ENCODE measurements at places on chromosomes 16 and 17. TPM values are rescaled to one million over a fixed set of nuclear protein-coding genes. Genes with fewer than 3 reads are reported as not detected.

DNA sequence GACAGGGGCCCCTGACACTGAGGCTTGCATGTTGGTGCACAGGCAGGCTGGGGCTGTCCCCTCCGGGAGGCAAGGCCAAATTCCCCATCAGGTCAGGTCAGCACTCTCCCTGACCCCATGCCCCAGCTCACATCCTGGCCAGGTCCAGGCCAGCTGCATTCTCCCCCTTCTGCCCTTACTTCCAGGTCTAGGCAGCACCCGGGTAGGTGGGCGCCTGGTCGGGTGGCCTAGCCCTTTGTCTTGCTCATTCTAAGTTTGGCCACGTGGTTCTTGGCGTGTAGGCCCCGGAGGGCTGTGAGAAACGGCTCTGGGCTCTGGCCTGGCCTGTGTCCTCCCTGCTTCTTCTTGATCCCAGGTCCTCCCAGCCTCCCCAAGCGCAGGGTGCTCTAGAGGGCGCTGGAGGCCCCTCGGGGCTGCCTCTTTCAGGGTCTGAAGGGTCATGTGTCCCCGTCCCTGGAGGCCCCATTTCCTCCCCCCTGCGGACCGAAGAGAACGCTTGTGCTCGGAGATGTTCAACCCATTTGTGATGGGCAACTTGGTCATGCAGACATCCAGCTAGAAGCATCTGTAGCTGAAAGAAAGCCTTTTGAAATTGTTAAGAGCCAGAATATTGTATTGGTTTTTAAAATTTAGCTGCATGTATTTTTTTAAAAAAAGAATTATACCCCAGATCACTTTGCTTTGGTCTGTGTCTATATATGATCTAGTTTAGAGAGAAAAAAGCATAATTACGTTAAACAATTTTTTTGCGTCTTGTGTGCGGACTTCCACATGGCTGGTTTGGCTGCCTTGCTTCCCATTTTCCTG lies 6.7 kb downstream of the BAHCC1 start:
- peak overlapping the region; percentile 38 for H3K27ac ChIP-seq
- peaks cover 3% of the 10 kb centered on the region for H3K36me3 ChIP-seq
- DNase-seq: no peak
- peaks cover 4% of the 10 kb centered on the region for H3K27me3 ChIP-seq

DNA sequence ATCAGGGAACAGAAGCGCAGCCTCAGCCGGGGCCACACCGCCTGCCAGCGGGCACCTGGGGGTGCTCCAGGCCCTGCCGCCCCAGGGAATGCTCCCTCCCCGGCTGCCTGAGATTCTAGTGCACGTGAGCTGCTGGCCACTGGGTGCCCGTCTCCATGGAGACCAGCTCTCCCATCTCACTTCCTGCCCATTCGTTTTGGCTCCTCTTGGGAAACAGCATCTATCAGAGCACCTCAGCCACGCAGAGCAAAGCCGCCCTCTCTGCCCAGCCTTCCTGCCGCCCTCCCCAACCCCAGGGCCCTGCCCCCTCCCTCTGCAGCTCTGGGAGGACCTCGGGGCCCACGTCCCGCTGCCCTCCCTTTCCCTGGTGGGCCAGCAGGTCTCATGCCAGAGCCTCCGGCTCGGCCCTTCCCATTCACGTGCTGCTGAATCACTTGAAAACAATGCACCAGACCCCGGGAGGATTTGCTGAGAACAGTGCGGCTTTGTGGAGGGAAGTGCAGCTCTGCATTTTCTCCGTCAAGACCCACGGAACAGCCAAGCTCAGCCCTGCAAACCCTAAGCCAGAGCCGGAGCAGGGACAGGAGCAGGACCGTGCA lies 19.4 kb downstream of the CEP295NL start:
- H3K4me3 ChIP-seq: peak overlapping the region; percentile 88
- peak overlapping the region; percentile 100 for H3K27ac ChIP-seq
- peak; percentile 96 for DNase-seq
- peaks cover 86% of the 10 kb centered on the region for H3K4me1 ChIP-seq
- H3K27me3 ChIP-seq: peaks cover 17% of the 10 kb centered on the region
- H3K36me3 ChIP-seq: peaks cover 16% of the 10 kb centered on the region

DNA sequence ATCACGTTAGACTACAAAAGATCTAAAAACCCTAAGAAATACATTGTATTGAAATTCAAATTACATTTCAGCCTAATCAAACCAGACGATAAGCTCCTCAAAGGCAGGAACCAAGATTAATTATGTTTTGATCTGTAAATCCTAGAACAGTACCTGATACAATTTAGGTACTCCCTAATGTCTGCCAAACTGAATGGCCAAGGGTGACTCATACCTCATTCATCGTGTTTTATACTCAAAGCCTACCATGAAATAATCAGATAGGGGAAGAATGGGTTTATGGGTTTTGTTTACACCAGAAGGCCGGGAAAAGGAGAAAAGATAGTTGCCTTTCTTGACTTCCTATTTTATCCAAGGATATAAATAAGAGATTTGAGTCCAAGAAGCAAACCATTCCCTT lies 19.3 kb downstream of the MMD start:
- no peaks in the 10 kb centered on the region for H3K4me1 ChIP-seq
- DNase-seq: no peak
- no peak overlapping the region for H3K4me3 ChIP-seq
- no peaks in the 10 kb centered on the region for H3K27me3 ChIP-seq
- no peak overlapping the region for H3K27ac ChIP-seq
- no peaks in the 10 kb centered on the region for H3K36me3 ChIP-seq

DNA sequence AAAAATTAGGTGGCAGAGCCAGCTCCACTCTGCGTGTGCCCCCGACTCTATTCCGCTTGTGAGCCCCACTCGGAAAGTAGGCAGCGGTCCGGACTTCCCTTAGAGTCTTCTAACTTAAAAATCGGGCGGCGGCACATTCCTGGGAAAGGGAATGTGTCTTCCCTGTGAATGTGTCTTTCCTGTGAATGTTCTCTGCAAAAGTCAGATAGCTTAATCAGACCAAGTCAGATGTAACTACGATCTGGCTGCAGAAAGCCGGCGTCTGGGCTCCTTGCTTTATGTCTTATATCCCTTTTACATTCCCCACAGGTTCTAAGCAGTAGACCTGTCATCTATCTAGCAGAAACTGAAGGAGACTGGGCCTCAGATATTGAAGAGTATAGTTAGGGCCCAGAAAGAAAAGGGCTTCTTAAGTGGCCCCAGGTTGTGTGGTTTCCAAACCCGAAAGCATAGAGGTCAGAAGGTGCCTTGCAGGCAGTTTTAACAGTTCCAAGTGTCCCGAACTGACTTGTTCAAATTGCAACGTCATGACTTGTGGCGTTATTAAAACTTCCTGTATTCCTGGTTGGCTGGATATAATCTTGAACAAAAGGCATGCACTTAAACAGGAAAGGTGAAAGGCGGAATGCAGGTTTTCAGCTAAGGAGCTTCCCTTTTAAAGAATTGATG lies 601 bp downstream of the PHKB start:
- DNase-seq: peak; percentile 31
- peaks cover 31% of the 10 kb centered on the region for H3K36me3 ChIP-seq
- H3K4me1 ChIP-seq: peaks cover 71% of the 10 kb centered on the region
- peak overlapping the region; percentile 99 for H3K4me3 ChIP-seq
- H3K27me3 ChIP-seq: peaks cover 4% of the 10 kb centered on the region
- H3K27ac ChIP-seq: peak overlapping the region; percentile 96

GRCh38 chr17:46800573-46800972 lies 17.9 kb downstream of the WNT3 start:
- H3K4me1 ChIP-seq: peaks cover 14% of the 10 kb centered on the region
- no peak overlapping the region for H3K4me3 ChIP-seq
- no peak for DNase-seq
- peaks cover 26% of the 10 kb centered on the region for H3K27me3 ChIP-seq

DNA sequence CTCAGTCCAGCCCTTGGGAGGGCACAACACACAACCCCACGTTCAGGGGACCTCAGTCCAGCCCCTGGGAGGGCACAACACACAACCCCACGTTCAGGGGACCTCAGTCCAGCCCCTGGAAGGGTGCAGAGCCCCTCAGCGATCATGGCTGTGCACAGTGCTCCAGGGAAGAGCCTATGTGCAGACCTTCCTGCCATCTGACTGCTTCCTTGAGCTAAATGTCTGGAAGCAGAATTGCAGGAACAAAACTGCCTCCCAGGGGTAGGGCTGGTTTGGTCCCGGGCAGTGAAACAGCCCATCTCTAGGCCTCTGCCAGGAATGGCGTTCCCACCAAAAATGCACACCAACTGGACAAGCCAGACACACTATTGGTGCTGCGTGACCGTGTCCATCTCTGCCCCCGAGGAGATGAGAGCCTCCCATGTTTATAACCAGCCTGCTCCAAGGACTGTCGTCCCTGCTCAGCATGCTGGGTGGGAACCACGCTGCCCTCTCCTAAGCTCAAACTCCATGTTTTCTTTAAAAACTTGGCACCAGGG lies 44.0 kb downstream of the ZNF276 start:
- no peak overlapping the region for H3K4me3 ChIP-seq
- DNase-seq: no peak
- peaks cover 18% of the 10 kb centered on the region for H3K36me3 ChIP-seq
- H3K27ac ChIP-seq: no peak overlapping the region

GRCh38 chr17:323721-324571 lies 28.7 kb downstream of the RPH3AL start:
- H3K36me3 ChIP-seq: no peaks in the 10 kb centered on the region
- H3K4me3 ChIP-seq: no peak overlapping the region
- H3K27ac ChIP-seq: no peak overlapping the region
- no peaks in the 10 kb centered on the region for H3K4me1 ChIP-seq

DNA sequence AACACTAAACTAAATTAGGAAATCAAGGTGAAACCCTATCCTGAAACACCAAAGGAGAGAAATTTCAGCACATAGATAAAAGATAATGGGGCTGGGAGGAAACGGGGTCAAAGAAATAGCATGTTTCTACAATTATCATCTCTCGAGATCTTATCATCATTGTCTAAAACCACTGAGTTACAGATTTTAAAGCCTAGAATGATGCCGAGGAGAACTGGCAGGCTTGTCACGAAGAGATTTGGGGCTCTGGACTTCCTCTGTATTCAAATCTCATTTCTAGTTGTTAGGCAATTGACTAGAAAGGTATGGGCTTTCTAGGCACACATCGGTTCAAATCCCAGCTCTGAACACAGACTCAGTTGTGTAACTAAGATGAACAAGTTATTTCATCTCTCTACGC lies 9.3 kb downstream of the PDZD9 start:
- no peaks in the 10 kb centered on the region for H3K27me3 ChIP-seq
- H3K4me1 ChIP-seq: peaks cover 31% of the 10 kb centered on the region
- H3K27ac ChIP-seq: no peak overlapping the region

DNA sequence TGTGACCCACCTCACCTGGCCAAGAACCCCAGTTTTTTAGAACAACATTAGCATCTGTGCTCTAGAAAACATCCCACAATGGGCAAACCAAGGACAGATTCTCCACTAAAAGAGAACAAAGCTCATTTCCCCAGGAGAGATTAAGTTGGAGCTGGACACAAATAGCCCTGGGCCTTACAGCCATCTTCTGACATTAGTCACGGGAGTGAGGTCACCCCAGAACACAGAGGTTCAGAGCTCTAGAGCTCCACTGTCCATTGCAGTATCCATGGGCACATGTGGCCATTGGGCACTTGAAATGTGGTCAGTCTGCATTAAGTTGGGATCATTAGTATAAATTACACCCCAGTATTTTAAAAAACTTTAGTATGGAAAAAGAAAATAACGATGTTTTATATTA lies 47.6 kb upstream of the RBBP6 start:
- H3K27ac ChIP-seq: no peak overlapping the region
- peaks cover 23% of the 10 kb centered on the region for H3K27me3 ChIP-seq
- no peak overlapping the region for H3K4me3 ChIP-seq

DNA sequence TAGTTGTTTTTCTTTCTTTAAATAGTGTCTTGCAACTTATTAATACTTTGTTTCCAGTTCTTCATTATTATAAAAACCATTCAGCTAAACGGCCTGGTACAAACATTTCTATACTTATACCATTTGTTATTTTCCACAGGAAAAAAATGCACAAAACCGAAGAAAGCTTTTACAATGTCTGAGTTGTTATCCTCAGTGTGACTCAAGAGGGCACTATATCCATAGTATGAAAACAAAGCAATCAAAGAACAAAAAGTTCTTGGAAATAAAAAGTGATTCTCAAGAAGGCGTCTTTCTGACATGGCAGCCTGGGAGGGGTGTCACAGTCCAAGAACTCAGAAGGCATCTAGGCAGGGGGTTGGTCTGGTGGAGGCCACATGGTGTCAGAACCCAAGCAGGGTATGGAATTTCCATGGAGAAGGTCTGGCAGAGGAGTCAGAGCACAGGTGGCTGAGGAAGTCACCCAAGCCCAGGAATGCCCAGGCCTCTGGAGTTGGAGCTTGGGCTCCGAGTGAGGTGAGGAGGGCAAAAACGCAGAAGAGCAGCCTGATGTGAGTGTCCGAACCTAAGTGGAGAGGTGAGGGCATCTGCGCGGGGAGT lies 70.9 kb upstream of the ATP2A3 start:
- no peaks in the 10 kb centered on the region for H3K4me1 ChIP-seq
- no peaks in the 10 kb centered on the region for H3K27me3 ChIP-seq
- no peak overlapping the region for H3K27ac ChIP-seq
- no peak overlapping the region for H3K4me3 ChIP-seq
- H3K36me3 ChIP-seq: peaks cover 43% of the 10 kb centered on the region

GRCh38 chr17:3722716-3723115 lies 987 bp upstream of the HASPIN start:
- no peaks in the 10 kb centered on the region for H3K27me3 ChIP-seq
- H3K4me1 ChIP-seq: peaks cover 68% of the 10 kb centered on the region
- peaks cover 14% of the 10 kb centered on the region for H3K36me3 ChIP-seq
- peak overlapping the region; percentile 88 for H3K27ac ChIP-seq
- peak overlapping the region; percentile 97 for H3K4me3 ChIP-seq

DNA sequence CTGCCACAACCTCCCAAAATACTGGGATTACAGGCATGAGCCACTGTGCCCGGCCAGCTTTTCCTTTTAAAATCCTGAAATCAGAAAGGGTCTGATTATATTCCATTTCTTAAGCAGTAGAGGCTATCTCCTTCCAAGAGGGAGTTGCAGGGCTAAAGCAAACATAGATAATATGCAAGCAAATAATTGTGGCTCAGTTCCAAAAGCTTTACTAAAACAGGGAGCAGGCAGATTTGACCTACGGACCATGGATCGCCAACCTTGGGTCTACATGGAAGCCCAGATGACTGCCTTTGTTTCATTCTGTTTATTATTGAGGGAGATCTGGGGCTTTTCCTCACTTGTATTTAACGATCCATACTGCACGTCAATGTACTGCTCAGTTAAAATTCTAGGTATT lies 38.5 kb downstream of the CLEC3A start:
- peaks cover 5% of the 10 kb centered on the region for H3K36me3 ChIP-seq
- no peak overlapping the region for H3K4me3 ChIP-seq
- no peaks in the 10 kb centered on the region for H3K4me1 ChIP-seq
- no peak overlapping the region for H3K27ac ChIP-seq
- no peak for DNase-seq
- no peaks in the 10 kb centered on the region for H3K27me3 ChIP-seq

GRCh38 chr17:57524839-57525568 lies 220.1 kb downstream of the CCDC182 start:
- no peak for DNase-seq
- peaks cover 12% of the 10 kb centered on the region for H3K36me3 ChIP-seq
- peak overlapping the region; percentile 92 for H3K27ac ChIP-seq

DNA sequence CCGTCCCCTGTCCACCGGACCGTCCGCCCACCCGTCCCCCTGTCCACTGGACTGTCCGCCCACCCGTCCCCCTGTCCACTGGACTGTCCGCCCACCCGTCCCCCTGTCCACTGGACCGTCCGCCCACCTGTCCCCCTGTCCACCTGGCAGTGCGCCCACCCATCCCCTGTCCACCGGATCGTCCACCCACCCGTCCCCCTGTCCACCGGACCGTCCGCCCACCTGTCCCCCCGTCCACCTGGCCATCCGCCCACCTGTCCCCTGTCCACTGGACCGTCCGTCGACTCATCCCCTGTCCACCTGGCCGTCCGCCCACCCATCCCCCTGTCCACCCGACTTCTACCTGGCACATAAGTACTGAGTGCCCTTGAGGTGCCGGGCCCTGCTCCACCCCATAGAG lies 76.6 kb downstream of the LMF1 start:
- no peaks in the 10 kb centered on the region for H3K27me3 ChIP-seq
- no peak for DNase-seq
- H3K4me3 ChIP-seq: no peak overlapping the region
- no peak overlapping the region for H3K27ac ChIP-seq

Gene ZFP1
- 9.6 TPM for total RNA-seq

Gene KCNH6
- total RNA-seq: not detected

Gene NFE2L1
- 204 TPM for total RNA-seq

Measured in HFFc6 (cell line).